ENCODE measurements at places on chromosomes 3 and 15. TPM values are rescaled to one million over a fixed set of nuclear protein-coding genes. Genes with fewer than 3 reads are reported as not detected.
A peak's percentile ranks its signal among the peaks of the same experiment; 100 is the strongest.

Gene GOLGA8T
- total RNA-seq = 0.26 TPM

Gene SV2B
- total RNA-seq = under 0.01 TPM

GRCh38 chr15:59224474-59224873 lies 17.8 kb downstream of the LDHAL6B start:
- no peak overlapping the region for H3K27ac ChIP-seq
- DNase-seq = no peak
- H3K36me3 ChIP-seq = peaks cover 5% of the 10 kb centered on the region
- H3K4me3 ChIP-seq = no peak overlapping the region
- no peaks in the 10 kb centered on the region for H3K27me3 ChIP-seq

Gene KBTBD13
- total RNA-seq = not detected

- H3K27me3 ChIP-seq = no peaks in the 10 kb centered on the region
- no peak overlapping the region for H3K4me3 ChIP-seq
- H3K36me3 ChIP-seq = no peaks in the 10 kb centered on the region
- DNase-seq = no peak
- no peaks in the 10 kb centered on the region for H3K4me1 ChIP-seq
These were observed 8.1 kb downstream of the NKTR start for GRCh38 chr3:42608581-42608980.

DNA sequence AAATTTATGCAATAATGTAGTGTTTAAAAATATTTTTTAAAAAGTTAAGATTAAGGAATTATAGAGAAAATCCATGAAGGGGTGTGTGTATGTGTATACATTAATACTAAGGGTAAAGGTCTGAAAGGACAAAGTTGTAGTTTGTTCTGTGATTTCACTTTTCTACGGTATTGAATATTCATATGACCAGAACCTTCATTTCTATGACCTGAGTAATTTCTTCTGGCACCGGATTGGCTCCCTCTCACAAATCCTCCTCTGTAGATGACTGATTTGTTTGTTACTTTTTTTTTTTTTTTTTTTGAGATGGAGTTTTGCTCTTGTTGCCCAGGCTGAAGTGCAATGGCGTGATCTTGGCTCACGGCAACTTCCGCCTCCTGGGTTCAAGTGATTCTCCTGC lies 20.9 kb downstream of the GMPS start:
- H3K27me3 ChIP-seq = no peaks in the 10 kb centered on the region
- no peak overlapping the region for H3K4me3 ChIP-seq

DNA sequence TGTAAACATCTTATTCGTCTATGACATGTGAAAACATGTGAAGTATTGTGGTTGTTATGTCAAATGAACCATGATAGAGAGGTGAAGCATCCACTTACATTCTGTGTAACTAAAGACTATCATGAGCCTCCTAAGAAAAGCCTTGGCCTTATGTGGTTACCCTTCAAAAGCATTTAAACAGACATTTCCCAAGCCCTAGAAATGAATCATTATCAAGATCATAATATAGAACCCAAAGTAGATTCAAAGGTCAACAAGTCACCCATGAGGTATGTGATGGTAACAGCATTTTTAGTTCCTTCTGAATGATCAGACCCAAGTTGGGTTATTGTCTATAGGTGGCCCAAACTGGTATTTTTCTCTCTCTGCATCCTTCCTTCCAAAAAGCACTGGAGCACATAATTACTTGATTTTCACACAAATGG lies 408.0 kb downstream of the TBL1XR1 start:
- no peak overlapping the region for H3K27ac ChIP-seq
- no peaks in the 10 kb centered on the region for H3K36me3 ChIP-seq
- no peak overlapping the region for H3K4me3 ChIP-seq
- no peaks in the 10 kb centered on the region for H3K27me3 ChIP-seq
- DNase-seq = peak; percentile 31

Gene MNS1
- 2.1 TPM for total RNA-seq

Gene GPR62
- total RNA-seq = under 0.01 TPM

DNA sequence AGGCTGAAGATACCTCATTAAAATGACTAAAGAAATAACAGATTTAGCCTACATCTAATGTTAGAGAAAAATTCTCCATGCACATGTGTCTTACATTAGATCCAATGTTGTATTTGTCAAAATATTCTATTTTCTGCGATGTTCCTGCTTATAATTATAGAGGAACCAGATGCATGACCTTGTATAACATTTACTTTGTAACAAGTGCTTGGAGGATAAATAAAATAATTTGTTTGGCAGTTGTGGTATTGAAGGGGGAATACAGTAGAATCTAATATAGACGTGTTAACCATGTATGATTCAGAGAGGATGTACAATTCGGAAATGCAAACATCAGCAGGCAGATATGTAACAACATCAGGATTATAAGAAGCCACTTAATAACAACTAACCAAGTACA lies 922.2 kb downstream of the TUSC7 start:
- no peaks in the 10 kb centered on the region for H3K4me1 ChIP-seq
- no peaks in the 10 kb centered on the region for H3K36me3 ChIP-seq
- DNase-seq = no peak
- no peaks in the 10 kb centered on the region for H3K27me3 ChIP-seq
- no peak overlapping the region for H3K4me3 ChIP-seq
- no peak overlapping the region for H3K27ac ChIP-seq

DNA sequence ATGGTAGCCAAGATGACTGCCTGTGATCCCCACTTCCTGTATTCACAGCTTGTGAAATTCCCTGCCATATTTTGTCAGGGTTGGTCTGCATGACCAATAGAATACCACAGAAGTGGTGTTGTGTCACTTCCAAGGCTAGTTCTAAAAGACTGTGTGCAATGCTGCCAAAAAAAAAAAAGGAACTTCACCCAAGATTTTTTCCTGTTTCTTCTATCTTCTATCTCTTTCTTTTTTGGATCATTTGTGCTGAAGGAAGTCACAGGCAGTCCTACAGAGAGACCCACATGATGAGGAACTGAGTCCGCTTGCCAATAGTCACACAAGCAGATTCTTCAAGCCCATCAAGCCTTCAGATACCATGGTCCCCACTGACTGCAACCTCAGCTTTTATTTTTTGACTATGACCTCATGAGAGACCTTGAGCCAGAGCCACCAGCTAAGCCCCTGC lies 18.1 kb upstream of the RAF1 start:
- no peak overlapping the region for H3K27ac ChIP-seq
- no peak overlapping the region for H3K4me3 ChIP-seq
- no peaks in the 10 kb centered on the region for H3K36me3 ChIP-seq
- H3K27me3 ChIP-seq = no peaks in the 10 kb centered on the region
- DNase-seq = peak; percentile 70

DNA sequence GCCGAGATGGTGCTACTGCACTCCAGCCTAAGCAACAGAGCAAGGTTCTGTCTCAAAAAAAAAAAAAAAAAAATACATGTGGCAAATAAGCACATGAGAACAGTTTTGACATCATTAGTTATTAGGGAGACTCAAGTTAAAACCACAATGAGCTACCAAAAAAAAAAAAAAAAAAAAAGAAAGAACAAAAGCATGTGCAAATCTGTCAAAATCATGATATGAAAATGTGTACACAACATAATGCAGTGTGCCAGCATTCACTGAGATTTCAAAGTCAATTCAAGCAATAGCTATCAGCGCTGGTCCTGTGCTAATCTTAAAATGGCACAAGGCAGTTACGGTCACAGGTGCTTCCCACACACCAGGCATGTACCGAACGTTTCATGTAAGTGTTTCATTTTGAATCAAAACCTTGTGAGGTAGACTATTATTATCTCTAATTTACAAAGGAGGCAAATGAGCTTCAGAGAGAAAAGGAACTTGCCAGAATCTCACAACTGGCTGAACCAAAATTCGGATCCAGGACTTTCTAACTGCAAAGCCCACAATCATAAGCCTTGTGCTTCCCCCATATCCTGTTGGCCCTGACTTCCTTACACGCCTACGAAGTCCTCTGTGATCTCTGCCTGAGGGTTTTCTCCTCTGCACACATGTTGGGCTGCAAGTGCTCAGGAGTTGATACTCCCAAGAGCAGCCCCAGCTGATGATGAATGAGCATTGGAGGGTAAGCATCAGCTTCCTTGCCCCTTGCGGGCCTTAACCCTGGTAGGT lies 200.1 kb upstream of the PROK2 start:
- no peaks in the 10 kb centered on the region for H3K36me3 ChIP-seq
- H3K4me3 ChIP-seq = no peak overlapping the region
- no peak for DNase-seq
- H3K27ac ChIP-seq = no peak overlapping the region
- no peaks in the 10 kb centered on the region for H3K27me3 ChIP-seq

DNA sequence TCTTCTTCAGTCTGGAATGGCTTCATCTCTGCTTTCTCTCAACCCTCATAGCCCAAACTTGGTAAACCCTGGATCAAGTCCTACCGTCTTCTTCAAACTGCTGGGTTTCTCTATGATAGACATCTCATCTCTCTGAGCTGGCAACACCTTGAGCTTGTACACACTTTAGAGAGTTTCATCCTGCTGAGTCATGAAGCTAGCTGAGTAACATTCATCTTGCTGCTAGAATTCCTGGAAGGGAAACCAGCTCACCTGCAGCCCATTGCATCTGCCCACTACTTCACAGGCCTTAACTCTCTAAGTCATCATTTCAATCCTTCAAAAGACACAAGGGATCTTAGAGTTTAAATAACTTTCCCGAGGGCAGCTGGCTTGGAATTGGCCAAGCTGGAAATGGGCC lies 175.5 kb upstream of the RORA start:
- H3K36me3 ChIP-seq = no peaks in the 10 kb centered on the region
- H3K27me3 ChIP-seq = no peaks in the 10 kb centered on the region
- no peaks in the 10 kb centered on the region for H3K4me1 ChIP-seq
- no peak overlapping the region for H3K27ac ChIP-seq

Gene SKOR1
- 0.17 TPM for total RNA-seq

- peak overlapping the region; percentile 88 for H3K4me3 ChIP-seq
- peak overlapping the region; percentile 81 for H3K27ac ChIP-seq
- H3K4me1 ChIP-seq = peaks cover 17% of the 10 kb centered on the region
- H3K36me3 ChIP-seq = no peaks in the 10 kb centered on the region
- H3K27me3 ChIP-seq = no peaks in the 10 kb centered on the region
These were observed 1.2 kb downstream of the RAB43 start for GRCh38 chr3:129120254-129121004.

DNA sequence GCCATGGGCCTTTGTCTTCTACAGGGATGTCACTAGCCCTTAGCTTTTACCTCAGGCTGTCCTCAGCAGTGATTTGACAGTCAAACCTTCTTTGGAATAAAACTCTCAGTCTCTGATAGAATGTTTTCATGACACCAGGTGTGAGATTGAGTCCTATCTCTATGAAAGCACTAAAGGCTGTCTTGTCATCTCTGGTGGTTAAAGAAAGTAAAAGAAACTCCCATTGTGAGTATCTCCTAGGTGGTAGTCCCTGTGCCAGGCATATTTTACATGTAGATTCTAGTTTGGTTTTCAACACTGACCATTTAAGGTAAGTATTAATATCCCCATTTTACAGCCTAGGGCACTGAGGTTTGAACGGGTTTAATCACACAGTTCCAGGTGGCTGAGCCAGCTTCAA lies 360.2 kb downstream of the CHST2 start:
- H3K27me3 ChIP-seq = no peaks in the 10 kb centered on the region
- no peaks in the 10 kb centered on the region for H3K36me3 ChIP-seq
- no peak overlapping the region for H3K4me3 ChIP-seq
- H3K4me1 ChIP-seq = no peaks in the 10 kb centered on the region

Gene PEAK1
- 91.8 TPM for total RNA-seq

Gene COL7A1
- total RNA-seq = 36.7 TPM

Gene GABRB3
- total RNA-seq = 1.5 TPM

DNA sequence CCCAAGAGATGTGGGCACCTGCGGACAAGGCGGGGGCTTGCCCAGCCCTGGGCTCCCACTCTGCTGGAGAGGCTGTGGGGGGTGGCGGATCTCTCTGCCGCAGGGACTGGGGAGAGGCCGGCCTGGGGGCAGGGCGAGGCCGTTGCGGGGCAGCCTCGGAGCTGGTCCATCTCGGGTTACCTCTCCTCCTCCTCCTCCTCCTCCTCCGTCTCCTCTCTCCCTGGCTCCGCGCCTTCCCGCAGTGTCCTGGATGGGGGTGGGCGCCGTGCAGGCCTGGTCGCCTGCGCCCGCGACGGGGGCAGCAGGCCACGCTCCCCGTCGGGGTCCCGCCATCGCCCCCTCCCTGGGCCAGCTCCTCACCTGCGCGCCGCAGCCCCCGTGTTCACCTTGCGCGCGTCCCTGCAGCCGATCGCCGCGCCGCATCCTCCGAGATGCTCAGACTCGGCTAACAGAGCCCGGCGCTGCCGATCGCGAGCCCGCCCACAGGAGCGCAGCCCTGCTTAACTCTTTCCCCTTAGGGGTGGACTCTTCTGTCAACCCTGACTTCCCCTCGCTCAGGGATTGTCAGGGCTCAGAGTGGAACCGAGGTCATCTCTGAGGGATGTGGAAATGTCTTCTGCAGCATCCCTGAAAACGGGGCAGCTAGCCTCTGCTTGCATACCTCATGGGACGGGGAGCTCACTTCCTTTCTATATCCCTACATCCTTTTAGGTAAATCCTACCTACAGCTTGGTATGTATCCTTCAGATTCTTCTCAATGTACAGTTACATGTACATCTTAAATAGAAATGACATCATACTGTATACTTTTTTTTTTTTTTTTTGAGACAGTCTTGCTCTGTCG lies at the start of gene PRRT3:
Gene PRRT3 (minus strand): TSS at position 447 of the 844 bp plus-strand sequence. CDS start 2,293 bp downstream, outside the sequence.
- H3K27me3 ChIP-seq = no peaks in the 10 kb centered on the region
- H3K36me3 ChIP-seq = no peaks in the 10 kb centered on the region
- no peak within 1 kb of the TSS for H3K27ac ChIP-seq
- DNase-seq = peak; percentile 45
- peak within 1 kb of the TSS; percentile 22 for H3K4me3 ChIP-seq
- H3K4me1 ChIP-seq = peaks cover 10% of the 10 kb centered on the region

Gene ARPIN
- total RNA-seq = 13.2 TPM

Gene TGM4
- not detected for total RNA-seq

GRCh38 chr3:161403251-161403650 lies 31.9 kb upstream of the SPTSSB start:
- H3K4me1 ChIP-seq = no peaks in the 10 kb centered on the region
- peak; percentile 32 for DNase-seq
- H3K27ac ChIP-seq = no peak overlapping the region

Gene MUC20
- under 0.01 TPM for total RNA-seq

GRCh38 chr3:52742418-52743041 lies 28.2 kb downstream of the NEK4 start:
- DNase-seq = peak; percentile 27
- no peaks in the 10 kb centered on the region for H3K36me3 ChIP-seq
- no peak overlapping the region for H3K4me3 ChIP-seq
- no peaks in the 10 kb centered on the region for H3K27me3 ChIP-seq
- no peak overlapping the region for H3K27ac ChIP-seq
- no peaks in the 10 kb centered on the region for H3K4me1 ChIP-seq

GRCh38 chr15:89122505-89123180 lies 34.4 kb downstream of the ABHD2 start:
- DNase-seq = no peak
- no peak overlapping the region for H3K27ac ChIP-seq
- peaks cover 4% of the 10 kb centered on the region for H3K36me3 ChIP-seq
- H3K27me3 ChIP-seq = no peaks in the 10 kb centered on the region

Gene FANCD2OS
- total RNA-seq = not detected

- no peaks in the 10 kb centered on the region for H3K27me3 ChIP-seq
- H3K4me3 ChIP-seq = no peak overlapping the region
- H3K27ac ChIP-seq = peak overlapping the region; percentile 71
- peaks cover 3% of the 10 kb centered on the region for H3K36me3 ChIP-seq
These were observed 4.3 kb downstream of the MASP1 start for GRCh38 chr3:187287256-187287655.

- H3K27me3 ChIP-seq = no peaks in the 10 kb centered on the region
- no peaks in the 10 kb centered on the region for H3K4me1 ChIP-seq
- no peak overlapping the region for H3K4me3 ChIP-seq
- no peak overlapping the region for H3K27ac ChIP-seq
- no peak for DNase-seq
These were observed 56.2 kb upstream of the PTPRG start for GRCh38 chr3:61505197-61505596.
